SJSA1 (cell line): ENCODE measurements at places on chromosomes 2 and 18.

DNA sequence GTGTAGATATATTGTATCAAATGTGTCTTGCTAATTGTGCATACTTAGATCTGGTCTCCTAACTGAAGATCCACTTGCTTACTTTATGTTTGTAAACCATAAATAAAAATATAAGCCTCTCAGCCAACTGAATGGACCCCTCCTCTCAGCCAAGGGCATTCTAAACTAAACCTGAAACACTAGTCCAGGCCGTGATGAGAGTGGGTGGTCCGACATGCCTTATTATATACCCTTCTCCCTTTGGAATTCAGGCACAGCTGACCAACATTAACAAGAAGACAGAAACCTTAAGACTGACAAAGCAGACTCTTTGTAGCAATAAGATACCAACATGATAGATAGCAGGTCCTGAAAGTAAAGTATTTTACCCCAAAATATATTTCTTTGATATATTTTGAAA is 64.3 kb upstream of the PLA2R1 start:
- DNase-seq: no peak

DNA sequence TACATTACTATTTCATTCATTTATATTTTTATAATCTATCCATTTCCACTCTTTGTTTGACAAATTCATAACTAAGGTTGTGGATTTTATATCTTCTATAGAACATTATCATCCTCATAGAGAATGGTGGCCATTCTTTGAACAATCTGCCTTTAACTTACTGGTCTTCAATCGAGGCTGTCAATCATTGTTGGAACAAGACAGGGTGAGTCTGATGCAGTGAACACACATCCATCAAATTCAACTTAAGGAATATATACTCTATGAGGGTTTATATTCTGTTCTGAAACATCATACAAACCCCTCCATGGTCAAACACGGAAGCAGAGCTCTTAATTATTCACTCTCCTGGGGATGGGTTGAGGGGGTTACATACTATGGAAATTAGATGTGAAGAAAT is 28.3 kb upstream of the KLF7 start:
- DNase-seq: no peak

DNA sequence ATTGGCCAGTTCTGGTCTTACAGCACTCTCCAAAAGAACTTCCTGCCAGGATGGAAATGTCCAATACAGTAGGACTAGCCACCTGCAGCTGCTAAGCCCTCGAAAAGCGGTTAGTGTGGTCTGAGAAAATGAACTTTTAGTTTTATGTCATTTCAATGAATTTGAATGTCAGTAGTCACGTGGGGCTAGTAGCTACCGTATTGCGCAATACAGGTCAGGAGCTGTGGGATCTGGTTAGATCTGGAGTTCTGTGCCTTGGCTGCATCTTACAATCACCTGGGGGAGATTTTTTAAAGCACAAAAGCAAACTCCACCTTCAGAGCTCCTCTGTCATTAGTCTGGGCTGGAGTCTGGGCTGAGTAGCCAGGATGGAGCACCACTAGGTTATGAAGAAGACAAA is 35.9 kb downstream of the C1QL2 start:
- no peak for DNase-seq

DNA sequence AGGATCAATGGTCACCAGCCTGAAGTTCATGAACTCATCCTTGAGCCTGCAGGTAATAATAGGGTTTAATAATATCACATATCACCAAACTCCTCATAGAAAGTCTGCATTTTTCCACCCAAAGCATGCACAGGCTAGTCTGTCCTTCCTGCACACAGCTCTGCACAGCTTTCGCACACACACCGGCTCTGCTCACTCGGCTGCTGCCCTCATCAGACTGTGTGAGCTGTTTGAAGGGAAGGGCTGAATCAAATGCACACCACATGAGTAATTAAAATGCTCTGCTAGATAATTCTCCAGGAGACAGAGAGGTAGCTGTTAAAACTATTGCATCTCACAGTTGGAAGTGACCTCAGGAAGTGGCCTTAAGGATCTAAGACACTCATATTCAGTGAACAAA is 108.4 kb upstream of the YPEL5 start:
- DNase-seq: peak; percentile 12

- no peak for DNase-seq
Measured at GRCh38 chr2:71503837-71504236, 50.5 kb downstream of the DYSF start.

DNA sequence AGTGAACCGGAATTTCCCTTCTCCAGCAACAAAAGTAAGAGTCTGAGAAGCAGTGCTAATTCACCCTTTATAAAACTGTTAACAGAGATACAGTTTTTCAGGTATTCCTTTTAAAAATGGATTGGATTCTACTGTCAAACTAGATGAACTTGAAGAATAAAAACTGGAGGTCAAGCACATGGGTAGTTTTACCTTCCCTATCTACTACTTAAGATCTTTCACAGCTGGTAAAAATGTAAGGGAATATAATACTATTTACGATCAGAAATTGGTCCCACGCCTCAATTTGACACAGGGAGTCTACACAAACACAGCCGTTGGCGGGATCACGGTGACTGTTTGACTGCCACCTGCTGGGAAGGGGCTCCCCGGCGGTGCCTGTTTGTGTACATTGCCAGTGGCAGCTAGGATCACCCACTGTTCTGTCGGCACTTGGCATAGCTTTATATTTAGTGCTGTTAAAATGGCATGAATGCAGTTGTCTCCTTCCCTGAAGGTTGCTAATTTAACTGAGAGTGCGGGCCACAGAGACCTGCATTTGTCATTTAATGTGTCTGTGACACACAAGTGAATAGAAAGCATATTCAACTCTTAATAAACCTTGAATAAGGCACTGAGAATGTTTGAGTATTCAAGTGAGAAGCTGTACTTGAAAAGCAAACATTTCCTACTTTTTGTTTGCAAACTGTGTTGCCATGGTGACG is 59.5 kb downstream of the ABCG8 start:
- DNase-seq: no peak

DNA sequence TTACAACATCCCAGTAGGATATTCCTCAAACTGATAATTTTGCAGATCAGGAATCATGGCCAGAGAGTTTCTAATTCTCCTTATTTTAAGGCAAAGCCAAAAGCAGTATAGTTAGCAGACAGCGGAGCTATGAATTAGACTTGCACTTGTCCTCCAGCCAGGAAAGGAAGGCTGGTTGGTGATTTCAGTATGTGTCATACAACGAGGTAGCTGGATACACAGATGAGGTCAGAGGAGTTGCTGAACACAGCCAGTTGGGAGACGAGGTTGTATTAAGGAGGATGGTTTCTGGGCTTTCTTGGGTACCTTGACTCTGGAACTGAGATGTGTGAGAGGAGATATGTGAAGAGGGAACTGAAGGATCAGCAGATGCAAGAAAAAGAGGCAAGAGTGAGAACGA is 185.2 kb downstream of the SOX11 start:
- no peak for DNase-seq

DNA sequence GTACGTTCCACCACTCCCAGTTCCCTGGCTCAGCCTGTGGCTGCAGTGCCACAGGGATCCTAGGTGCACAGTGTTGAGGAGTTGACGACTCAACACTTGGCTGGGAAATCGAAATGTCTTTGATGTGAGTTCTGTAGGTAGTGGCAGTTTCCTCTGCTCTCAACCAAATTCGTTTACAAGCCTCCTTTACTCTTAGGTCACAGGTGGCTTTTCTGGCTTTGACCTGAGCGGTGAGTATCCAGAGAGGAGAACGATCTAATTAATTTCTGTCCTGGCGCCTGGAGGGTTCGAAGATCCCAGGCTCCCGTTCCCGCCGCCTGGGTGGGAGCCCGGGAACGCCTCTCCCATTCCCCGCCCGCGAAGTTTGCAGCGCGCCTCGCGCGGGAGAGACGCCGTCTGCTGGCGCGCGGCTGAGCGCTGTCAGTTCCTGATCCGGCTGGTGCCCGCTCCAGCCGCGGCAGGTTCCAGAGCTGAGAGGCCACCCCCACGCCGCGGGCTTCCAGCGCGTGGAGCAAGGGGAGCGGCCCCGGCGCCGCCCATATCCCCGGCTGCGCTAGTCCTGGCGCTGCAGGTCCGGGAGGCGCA is at the start of gene LAMA3:
Gene LAMA3, plus strand, starts transcription at position 423 of the 585 bp plus-strand sequence. CDS start 231 bp downstream, outside the sequence.
- peak; percentile 22 for DNase-seq

GRCh38 chr2:41024816-41025215 is 572.9 kb upstream of the SLC8A1 start:
- no peak for DNase-seq

DNA sequence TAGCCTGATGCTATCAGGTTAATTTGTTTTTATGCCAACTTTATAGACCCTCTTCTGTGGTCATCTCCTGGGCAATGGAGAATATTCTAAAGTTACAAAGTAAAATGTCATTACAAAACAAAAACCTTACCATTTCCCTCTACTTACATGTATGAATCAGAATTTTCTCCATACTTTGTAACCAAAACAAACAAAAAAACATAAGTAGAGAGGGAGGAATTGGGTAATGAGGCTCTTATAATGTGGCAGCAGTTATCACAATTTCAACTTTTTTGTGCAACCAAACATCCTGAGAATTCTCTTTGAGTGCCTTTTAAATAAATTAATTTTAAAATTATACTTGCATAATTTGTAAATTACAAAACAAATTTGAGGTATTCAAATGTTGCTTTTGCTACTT is 332.8 kb downstream of the TXNL1 start:
- no peak for DNase-seq

- no peak for DNase-seq
Measured at GRCh38 chr2:85312404-85312803, 15.4 kb downstream of the TGOLN2 start.

- peak; percentile 28 for DNase-seq
Measured at GRCh38 chr2:11753886-11754699, 7.7 kb downstream of the LPIN1 start.

DNA sequence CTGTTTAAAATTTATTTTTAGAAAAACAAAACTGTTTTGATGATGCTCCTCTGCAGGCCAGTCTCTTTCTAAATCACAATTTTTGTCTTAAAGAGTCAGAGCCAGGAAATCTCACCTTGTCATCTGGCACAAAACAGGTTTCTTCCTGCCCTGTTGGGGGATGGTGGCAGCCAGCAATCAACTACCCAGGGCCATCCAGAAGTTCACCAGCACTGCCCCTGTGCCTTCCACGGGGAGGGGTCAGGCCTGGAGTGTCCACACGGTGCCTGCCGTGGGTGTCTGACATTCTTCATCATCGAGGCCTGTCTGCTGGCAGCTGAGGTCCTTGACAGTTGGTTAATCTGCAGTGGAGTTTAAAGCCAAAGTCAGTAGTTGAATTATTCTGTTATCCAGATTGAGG is 40.0 kb upstream of the BMP10 start:
- DNase-seq: no peak

- no peak for DNase-seq
Measured at GRCh38 chr2:206876216-206876860, 63.0 kb upstream of the CPO start.

DNA sequence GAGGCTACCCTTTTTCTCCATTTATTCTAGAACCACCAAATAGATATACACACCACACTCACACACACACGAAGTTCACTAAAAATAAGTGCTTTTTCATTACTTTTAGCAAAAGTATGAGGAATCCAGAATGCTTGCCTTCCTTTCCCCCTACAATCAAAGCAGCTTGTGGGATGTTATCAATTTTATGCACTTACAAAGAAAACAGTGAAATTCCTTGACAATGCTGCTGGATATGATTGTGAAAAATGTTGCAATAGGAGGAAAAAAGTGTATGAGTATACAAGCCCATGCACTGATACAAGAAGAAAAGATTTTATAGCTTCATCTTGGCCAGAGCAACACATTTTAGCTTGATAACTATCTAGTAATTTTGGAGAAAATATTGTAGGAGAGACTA is 269.2 kb downstream of the XIRP2 start:
- DNase-seq: no peak

GRCh38 chr18:48228841-48229240 is 180.3 kb downstream of the ZBTB7C start:
- no peak for DNase-seq

- DNase-seq: peak; percentile 4
Measured at GRCh38 chr2:71101656-71102055, 28.4 kb downstream of the MCEE start.

- DNase-seq: peak; percentile 58
Measured at GRCh38 chr2:41941831-41942230, 106.0 kb upstream of the PKDCC start.

DNA sequence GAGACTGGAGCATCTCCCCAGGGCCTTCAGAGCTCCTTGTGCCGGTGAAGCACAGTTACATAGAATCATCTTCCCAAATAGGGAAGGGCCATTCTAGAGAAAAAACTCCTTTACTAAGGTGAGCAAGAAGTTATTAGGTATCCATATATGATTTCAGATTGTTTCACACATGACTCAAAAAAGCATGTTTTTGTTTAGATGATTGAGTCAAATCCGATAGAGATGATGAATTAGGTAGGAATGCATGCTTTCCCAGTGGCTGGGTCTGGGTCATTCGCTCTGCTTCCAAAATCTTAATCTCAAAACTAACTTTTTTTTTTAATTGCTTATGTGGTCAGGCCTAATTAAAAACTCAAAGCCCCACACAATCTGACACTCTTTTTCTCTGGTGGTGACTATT is 3.8 kb downstream of the NT5C1B start:
- DNase-seq: no peak

DNA sequence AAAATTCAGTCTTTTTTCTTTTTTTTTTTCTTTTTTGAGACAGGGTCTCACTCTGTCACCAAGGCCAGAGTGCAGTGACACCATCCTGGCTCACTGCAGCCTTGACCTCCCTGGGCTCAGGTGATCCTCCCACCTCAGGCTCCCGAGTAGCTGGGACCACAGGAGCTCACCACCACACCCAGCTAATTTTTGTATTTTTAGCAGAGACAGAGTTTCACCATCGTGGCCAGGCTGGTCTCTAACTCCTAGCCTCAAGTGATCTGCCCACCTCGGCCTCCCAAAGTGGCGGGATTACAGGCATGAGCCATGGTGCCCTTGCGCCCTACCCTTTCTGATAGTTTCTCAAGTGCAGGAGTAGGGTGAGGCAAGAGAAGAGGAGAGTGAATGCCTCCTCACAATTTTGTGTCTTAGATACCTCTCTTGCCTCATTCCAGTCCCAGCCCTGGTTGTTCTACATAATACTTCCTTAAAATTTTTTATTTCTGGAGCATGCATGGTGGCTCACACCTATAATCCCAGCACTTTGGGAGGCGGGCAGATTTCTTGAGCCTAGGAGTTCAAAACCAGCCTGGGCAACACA is 68.2 kb upstream of the CAB39 start:
- DNase-seq: no peak

DNA sequence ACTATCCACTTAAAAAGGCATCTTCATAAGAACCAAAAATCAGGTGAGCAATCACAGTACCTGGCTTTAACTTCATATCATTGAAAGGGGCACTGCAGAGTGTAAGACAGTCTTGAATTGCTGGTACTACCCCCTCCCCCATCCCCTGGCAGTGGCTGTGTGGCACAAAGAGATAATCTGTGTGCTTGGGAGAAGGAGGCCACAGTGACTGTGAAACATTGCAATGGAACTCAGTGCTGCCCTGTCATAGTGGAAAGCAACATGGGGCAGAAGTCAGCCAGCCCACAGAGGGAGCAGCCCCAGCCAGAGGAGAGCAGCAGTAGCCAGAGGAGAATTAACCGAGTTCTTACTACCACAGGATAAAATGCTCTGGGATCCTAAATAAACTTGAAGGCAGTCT is 45.3 kb upstream of the UGP2 start:
- DNase-seq: no peak
